Activated T-helper 1 cell treated with anti-CD3 and anti-CD28 coated beads, Interleukin-12 subunit alpha, Interleukin-12 subunit beta, Interleukin-2, Interleukin-4 antibody, amounts not matched to agents 30 ng/mL and 10 ng/mL and 1 ng/mL, durations not matched to agents 14 hours and 24 hours and 36 hours (primary cell): ENCODE measurements at places on chromosomes 2 and 18.

GRCh38 chr18:62583376-62583775 is 60.6 kb downstream of the ZCCHC2 start:
- no peak for DNase-seq

- DNase-seq = no peak
These were observed 15.2 kb downstream of the DOK1 start for GRCh38 chr2:74569686-74570085.

DNA sequence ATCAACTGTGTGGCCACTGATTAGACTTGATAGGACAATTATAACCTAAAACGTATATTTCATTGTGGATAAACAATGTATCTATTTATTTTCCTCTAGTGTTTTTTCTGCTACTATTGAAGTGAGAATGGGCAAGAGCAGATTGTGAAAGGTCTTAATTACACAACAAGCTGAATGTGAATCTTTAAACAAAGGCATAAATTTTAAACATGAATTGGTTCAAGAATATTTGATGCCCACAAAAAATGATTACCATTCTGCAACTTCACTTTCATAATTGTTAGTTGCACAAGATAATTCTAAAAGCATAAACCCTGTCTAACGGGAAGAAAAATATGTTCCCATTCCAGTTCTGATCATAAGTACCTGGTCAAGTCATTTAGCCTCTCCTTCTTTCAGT is 285.6 kb downstream of the GULP1 start:
- no peak for DNase-seq

- DNase-seq = no peak
These were observed 190.8 kb downstream of the ARHGAP28 start for GRCh38 chr18:6920099-6920955.

DNA sequence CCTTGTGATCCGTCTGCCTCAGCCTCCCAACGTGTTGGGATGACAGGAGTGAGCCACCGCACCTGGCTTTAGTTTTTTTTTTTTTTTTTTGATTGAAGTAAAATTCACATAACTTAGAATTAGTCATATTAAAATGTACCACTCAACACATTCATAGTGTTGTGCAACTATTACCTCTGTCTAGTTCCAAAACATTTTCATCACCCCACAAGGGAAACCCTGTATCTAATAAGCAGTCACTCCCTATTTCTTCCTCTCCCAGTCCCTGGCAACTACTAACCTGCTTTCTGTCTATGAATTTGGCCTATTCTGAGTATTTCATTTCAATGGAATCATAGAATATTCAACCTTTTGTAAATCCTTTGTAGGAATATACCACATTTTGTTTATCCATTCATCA is 123.9 kb upstream of the FAM117B start:
- no peak for DNase-seq
